ENCODE measurements at places on chromosomes 4 and X. TPM values are rescaled to one million over a fixed set of nuclear protein-coding genes. Genes with fewer than 3 reads are reported as not detected.

- DNase-seq, result no peak
Measured at GRCh38 chr4:152972821-152973628, 36.9 kb downstream of the FHDC1 start.

DNA sequence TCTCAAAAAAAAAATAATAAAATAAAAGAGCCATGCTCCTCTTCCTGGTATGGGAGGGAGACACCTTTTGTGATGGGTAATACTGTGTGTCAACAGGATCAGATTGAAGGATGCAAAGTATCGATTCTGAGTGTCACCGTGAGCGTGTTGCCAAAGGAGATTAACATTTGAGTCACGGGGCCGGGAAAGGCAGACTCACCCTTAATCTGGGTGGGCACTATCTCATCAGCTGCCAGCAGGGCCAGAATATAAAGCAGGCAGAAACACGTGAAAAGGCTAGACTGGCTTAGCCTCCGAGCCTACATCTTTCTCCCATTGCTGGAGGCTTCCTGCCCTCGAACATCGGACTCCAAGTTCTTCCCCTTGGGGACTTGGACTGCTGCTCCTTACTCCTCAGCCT lies 95.4 kb downstream of the SHOX start:
- no peak for DNase-seq

DNA sequence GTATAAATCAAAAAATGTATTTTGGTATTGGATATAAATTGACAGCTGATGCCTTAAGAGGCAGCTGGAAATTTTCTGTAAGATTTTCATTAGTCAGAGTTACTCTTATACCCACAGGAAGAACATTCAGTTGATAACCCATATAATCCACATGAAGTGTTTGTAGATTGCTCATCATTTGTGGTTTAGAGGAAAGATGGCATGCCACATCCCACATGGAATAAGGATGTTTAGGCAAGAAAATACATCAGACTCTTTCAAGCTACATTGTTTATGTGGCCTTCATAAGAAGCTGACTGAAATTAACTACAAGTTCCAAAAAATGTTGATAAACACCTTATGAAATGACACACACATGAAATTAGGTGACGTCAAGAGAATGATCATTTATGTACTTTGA lies 56.6 kb downstream of the AREG start:
- no peak for DNase-seq

DNA sequence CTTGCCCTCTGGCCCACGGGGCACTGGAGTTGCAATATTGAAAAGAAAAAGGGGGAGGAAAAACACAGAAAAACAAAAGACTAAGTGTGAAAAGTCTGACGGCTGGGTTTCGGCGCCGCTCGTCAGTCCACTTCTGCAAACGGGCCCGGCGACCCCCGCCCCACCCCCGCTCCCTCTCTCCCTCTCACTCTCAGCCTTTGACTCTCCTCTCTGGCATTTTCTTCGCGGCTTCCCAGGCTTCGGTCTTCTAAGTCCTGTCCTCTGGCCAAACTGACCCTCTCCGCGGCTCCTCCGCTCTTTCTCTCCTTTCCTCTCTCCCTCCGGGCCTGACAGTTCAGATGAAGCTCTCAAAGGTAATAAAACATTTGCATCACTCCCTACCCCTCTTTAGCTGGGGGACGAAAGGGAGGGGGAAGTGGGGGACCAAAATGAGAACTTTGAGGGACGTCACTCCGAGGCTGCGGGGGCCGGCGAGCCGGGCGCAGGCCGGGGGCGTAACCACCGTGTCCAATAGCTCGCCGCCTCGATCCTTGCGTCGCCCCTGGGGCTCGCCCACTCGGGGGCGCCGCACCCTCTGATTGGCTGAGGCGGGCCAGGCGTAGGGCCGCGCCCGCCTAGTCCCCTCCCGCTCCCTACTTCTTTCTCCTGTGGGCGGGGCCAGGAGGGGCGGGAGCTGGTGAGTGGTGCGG lies at the start of gene NKX6-1:
Gene NKX6-1 (minus strand): TSS at position 358 of the 689 bp plus-strand sequence. CDS start 1,064 bp downstream, outside the sequence.
- DNase-seq, result no peak

GRCh38 chrX:28889591-28890090 lies 302.4 kb downstream of the IL1RAPL1 start:
- DNase-seq, result no peak

- DNase-seq, result no peak
Measured at GRCh38 chrX:137431693-137432488, 134.0 kb upstream of the ZIC3 start.

DNA sequence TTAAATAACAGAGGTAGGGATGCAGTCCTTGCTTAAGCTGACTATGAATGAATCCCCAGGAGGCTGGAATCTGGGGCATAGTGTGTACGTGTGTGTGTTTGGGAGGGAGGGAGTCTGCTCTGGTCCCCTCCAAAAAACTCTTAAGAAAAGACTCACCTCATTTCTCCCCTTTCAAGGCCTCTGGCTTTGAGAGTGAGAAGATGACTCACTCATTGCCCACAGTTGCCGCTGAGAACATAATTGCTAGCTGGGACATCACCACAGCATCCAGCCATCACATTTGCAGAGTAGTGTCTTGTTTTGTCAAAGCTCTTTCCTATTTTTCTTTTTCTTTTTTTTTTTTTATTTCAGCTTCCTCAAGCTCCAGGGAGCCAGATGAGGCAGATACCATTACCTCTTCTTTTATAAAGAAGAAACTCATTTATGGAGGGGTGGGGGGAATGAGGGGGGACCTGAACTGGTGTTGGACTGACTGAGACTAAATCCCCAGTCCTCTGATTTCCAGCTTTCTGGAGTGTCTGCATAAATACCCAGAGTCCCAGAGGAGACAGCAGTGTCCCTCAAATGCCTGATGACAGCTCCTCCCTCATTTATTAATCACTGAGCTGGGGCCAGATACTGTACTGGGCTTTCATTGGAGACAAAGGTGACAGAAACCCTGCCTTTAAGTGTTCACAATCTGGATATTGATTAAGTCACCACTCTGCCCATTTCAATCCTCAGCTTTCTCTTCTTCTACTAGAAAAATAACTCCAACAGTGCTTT lies 61.9 kb upstream of the LAS1L start:
- no peak for DNase-seq

The SCML1 gene
- polyA plus RNA-seq, result 25.1 TPM

The MXRA5 gene
- polyA plus RNA-seq, result 8.3 TPM

The SPANXN3 gene
- polyA plus RNA-seq, result not detected

The MID2 gene
- polyA plus RNA-seq, result 11.0 TPM

The TCP11X2 gene
- 2.1 TPM for polyA plus RNA-seq

The MAGEE2 gene
- 1.0 TPM for polyA plus RNA-seq

All from left renal cortex interstitium (tissue), 4 donors.